ENCODE measurements at places on chromosomes 16 and 17.

DNA sequence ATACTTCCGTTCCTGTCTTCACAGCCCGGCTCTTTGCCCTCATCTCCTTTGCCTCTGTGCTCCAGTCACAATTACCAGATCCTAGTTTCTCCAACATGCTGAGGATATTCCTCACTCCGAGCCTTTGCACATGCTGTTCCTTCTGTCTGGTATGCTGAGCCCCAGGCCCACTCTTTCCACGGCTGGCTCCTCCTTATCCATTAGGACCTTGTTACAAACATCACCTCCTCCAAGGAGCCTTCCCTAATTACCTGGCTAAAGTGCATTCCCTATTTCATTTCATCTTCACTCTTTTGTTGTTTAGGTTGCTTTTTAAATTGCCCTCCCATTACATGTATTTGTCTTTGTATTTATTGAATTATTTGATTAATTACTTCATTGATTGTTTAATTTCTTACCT is 14.9 kb upstream of the ADGRG1 start:
- DNase-seq = no peak

GRCh38 chr17:37818689-37819088 is 73.8 kb upstream of the HNF1B start:
- no peak for DNase-seq

DNA sequence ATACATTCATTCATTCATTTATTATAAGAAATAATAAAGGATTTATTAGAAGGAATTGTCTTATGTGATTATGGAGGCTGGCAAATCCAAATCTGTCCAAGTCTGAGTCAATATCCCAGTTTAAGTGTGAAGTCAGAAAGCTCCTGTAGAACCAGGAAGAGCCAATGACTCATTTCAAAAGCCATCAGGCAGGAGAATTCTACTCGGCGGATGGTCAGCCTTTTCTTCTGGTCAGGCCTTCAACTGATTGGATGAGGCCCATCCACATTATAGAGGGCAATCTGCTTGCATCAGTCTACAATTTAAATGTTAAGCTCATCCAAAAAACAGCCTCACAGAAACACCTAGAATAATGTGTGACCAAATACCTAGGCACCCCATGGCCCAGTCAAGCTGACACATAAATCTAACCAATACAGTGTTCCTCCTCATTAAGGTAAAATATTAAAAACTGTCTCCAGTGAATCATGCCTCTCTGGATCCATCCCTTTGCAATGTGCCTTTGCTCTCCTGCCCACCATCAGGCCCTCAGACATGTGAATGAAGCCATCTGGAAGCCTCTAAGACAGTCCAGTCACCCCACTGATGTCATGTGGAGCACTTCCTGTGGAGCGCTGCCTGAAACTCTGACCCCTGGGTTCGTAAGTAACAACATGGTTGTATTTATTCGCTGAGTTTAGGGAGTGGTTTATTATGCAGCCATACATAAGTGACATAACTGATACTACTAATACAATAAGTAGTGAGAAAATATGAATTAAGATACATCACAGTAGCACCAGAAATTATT is 69.2 kb upstream of the WSB1 start:
- no peak for DNase-seq

- DNase-seq = no peak
Measured at GRCh38 chr17:7435676-7436555, 681 bp downstream of the TMEM102 start.

DNA sequence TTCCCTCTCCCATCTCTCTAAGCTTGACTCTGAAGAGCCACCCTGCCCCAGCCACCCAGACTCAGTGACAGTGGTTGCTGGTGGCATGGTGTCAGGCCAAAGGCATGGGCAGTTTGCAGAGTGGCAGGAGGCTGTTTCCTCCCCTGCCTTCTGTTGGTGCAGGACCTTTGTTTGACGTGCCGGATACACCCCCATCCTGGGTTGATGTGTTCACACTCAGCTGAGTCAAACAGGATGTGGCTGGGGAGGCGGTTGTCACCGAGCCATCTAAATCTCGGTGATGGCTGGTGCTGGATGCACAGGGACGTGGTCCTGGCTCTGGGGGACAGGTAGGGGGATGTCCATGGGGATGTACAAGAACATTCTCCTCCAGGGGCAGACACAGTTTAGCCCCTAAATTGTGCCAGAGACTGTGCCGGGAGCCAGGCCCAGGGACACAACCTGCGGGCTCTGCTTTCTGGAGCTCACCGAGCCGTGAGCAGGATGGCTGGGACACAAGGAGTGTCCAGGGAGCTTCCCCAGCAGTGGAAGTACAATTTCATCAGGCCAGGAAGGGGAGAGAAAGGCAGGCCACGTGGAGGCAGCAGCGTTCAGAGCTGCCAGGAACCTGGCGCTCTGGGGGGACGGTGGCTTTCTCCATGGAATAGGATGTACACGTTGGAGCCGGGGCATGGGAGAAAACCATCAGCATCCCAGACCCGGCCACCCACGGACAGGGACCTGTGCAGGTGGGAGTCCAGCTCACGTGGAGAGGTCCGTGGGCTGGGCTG is 264.2 kb downstream of the SEC14L1 start:
- DNase-seq = no peak

DNA sequence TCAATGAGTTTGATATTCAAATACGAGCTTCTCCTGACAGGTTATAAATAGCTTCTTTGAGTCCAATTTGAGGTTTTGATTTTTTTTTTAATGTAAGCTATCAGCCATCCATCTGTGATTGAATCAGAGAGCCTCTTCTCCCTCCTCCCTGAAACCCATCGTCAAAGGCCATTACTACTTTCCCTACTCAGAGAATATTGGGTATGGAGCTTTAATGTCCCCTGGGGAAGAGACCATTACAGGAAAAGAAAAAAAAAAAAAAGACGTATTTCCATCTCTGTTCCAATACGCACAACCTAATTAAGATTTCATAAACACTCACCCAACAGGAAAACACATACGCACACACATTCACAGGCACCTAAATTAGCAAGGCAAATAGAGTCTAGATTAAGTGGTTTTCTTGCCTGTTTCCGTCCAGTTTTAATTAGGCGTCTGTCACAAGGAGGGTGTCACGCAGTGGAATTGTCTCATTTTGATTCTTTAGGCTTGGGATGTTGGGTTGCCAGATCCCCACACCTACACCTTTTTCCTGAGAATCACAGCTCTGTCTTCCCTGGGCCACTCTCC is 194.3 kb upstream of the RPL38 start:
- no peak for DNase-seq

GRCh38 chr17:50117202-50118051 is 12.5 kb downstream of the SAMD14 start:
- no peak for DNase-seq

DNA sequence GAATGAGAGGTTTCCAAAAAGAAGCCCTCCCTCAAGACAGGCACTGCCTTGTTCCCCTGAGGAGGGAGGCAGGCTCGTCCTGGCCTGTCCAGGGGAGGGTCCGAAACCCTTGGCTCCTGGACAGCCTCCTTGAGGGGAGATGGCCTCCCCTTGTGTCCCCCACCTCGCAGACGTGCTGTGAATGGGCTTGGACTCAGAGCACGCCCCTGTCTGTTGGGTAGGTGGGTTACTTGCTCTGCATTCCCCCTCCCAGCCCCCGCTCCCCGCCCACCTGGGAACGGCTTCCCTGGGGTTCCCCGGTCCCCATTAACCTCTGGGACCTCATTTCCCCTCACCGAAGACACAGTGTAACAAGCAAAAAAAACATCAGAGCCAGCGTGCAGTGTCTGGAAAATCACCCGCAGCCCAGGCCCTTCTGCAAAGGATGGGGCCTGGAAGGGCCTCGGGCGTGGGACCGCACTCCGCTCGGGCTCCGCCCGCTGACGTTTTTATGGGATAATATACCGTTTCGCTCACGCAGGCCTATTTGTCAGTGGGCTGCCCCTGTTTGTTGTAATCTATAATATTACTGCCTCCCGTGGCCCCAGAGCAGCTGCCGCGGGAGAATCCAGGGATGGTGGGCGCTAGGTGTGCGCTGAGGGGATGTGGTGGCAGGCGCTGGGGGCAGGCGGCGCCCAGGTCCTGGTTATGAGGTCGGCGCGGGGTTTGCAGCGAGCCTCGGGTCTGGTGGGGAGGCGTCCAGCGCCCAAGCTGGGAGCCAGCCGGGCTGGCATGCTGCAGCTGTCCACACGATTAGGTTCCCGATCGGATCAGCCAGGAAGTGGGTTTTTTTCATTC is 11.1 kb downstream of the BAHCC1 start:
- no peak for DNase-seq

GRCh38 chr17:45234641-45235415 is 13.1 kb downstream of the FMNL1 start:
- DNase-seq = no peak

Measured in tibial nerve (tissue), 4 donors.